G401 (cell line): ENCODE measurements at places on chromosomes 2 and 18. TPM values are rescaled to one million over a fixed set of nuclear protein-coding genes. Genes with fewer than 3 reads are reported as not detected.
A peak's percentile ranks its signal among the peaks of the same experiment; 100 is the strongest.

DNA sequence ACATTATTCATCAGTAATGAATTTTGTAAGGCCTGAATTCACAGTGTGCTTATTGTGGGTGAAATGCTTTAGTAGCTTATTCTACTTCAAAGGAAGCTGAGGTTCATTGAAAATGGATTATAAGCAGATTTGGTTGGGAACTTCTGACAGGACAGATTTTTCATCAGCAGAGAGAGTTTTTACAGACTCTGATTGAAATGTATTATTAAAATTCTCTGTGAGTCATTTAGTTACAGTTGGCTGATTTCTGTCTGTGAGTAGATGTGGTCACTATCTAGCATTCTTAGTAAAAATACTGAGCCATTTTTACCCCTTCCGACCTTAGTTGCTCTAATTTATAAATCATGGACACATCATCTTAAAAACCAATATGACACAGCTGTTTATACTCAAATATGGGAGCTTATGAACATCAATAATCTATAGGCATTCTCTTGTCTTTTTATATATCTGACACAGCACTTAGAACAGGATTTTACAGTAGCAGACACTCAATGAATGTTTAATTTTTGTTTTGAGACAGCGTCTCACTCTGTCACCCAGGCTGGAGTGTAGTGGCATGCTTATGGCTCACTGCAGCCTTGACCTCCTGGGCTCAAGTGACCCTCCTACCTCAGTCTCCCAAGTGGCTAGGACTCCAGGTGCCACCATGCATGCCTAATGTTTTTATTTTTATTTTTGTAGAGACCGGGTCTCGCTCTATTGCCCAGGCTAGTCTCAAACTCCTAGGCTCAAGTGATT lies 239.6 kb downstream of the BABAM2 start:
- DNase-seq = no peak

DNA sequence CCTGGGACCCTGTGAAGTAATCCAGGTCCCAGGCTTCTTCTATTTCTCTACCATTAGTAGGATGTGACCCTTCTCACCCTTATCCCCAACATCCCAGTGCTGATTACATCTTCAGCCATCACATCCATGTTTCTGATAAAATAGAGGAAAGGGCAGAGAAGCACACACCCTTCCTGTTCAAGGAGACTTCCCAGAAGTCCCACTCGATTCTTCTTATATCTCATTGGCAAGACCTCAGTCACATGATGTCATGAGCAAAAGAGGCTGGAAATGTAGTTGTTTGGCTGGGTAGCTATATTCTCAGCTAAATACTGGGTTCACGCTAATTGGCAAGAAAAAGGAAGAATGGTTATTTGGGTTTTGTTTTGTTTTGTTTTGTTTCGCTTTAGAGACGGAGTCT lies 8.0 kb upstream of the XRCC5 start:
- DNase-seq = no peak

DNA sequence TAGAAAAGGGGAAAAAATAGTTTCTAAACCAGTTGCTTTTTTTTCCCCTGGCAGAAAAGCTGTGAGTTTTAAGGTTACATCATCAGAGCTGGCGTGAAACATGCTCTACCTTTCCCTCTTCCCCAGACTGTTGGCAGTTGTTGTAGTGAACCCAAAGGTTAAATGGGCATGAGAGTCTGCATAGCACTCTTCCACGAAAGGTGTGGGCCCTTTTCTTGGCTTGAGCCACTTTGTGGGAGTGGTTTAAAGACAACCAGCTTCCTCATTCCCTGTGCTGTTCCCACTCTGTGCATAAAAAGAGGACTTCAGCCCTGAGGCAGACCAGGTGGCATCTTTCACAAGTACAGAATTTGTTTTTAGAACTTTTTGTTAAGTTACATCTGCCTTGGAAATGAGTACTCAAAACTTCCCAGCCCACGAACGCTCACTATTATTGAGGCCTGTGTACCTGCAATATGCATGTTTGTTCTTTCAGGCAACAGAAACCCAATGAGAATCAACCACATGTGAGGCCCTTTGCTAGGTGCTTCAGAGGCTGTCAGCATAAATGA lies 243.8 kb downstream of the BABAM2 start:
- DNase-seq = no peak

DNA sequence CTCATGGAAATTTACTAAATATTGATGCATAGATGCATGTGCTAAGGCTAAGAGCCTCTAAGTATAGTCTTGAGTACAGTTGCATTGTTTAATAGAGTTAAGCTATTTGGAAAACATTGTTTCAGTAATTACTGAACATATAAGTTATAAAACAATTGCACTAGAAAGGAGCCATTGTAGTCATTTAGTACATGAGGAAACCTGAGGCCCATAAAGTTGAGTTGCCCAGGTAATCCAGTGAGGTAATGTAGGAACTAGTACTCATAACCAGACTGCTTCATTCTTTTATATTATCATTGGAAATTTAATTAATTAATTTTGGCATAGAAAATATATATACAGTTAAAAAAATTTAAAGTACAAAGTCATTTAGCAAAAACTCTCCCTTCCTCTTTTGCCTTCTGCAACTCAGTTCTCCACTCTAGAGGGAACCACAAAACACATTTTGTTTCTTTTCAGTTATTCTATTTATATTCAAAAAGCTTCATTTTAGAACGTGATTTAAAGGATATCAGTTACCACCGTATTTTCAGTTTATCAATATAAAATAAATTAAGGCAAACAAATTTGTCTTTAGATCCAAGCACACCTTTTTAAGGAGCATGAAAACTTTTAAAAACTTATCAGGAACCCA lies 27.8 kb upstream of the TBR1 start:
- DNase-seq = no peak

The CETN1 gene
- total RNA-seq = not detected in 2 replicates

The MEP1B gene
- total RNA-seq = not detected in 2 replicates

DNA sequence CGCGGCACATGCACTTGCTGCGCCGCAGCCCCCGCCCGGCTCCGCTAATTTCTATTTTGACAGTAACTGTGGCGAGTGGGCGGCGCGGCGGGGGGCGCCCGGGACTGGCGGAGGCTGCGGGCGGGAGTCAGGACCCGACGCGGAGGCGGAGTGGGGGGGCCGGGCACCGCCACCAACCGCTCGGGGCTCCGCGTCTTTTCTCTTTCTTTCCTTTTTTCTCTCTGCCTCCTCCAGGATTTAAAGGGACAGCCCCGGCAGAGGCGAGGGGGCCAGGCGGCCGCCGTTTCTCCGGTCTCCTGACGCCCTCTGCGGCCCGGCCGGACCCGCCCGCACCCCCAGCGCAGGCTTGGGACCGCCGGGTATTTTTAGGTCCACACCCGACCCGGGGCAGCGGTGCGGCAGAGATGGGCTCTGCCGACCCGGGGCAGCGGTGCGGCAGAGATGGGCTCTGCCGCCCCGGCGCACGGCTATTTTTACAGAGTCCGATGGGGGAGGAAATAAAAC lies 460 bp upstream of the ZBTB7C start:
- DNase-seq = peak; percentile 14

The FBXO36 gene
- 5.0 and 6.3 TPM in 2 replicates for total RNA-seq

GRCh38 chr2:234544659-234545611 lies 48.1 kb upstream of the ARL4C start:
- peak; percentile 60 for DNase-seq

- peak; percentile 99 for DNase-seq
These were observed at the start of gene MAPRE2 for GRCh38 chr18:35040988-35041814. TSS of gene MAPRE2 (plus strand) at chr18:35041413. CDS start at chr18:35041540, 127 bp downstream.

The AQP12B gene
- total RNA-seq = not detected in 2 replicates

- peak; percentile 27 for DNase-seq
These were observed 908 bp downstream of the ERLEC1 start for GRCh38 chr2:53787614-53788289.

- DNase-seq = no peak
These were observed 86.0 kb downstream of the RBMS1 start for GRCh38 chr2:160407393-160408172.
